Stimulated activated CD4-positive, alpha-beta T cell treated with anti-CD3 and anti-CD28 coated beads, Interleukin-1b, Interleukin-23, amount 100 ng/mL, for 48 hours (primary cell): ENCODE measurements at places on chromosomes 2 and 18.

DNA sequence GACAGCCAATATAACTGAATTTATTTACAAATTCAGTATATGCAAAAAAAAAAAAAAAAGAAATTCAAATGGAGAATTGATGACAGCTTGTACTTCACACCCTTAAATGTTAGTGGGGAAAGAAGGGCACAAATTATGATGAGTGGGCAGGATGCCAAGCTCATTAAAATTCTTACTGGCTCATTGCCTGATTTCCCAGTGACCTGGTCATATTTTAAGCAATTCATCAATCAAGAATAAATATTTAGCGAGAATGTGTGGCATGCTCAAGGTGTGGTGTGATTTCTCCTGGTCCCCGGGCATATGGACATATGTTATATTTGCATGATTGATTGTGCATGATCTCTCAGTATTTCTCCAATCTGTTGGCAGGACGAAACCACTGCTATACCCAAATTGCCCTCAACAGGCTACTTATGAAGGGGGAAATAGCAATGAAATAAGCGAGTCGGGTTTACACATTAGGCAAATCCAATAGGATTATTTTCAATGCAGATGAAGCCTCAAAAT, 883.0 kb downstream of the LRRTM4 start:
- no peak for DNase-seq

DNA sequence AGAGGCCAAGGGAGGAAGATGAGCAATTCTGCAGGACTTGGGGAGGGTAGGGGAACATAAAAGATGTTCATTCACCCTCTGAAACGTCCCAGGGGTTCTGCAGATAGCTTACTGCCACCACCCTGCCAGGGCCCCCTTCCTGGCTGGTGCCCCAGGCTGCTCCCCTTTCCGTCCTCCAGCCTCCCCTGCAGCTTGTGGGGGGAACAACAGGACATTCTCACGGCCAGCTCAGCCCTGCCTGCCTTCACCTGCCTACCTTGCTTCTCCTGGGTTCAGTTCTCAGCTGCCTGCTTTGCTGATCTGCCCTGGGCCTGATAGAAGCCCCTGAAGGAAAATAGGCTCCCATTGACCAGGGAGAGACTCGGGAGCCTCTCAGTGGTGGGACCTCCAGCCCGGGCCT, 251.1 kb downstream of the CELF4 start:
- no peak for DNase-seq

DNA sequence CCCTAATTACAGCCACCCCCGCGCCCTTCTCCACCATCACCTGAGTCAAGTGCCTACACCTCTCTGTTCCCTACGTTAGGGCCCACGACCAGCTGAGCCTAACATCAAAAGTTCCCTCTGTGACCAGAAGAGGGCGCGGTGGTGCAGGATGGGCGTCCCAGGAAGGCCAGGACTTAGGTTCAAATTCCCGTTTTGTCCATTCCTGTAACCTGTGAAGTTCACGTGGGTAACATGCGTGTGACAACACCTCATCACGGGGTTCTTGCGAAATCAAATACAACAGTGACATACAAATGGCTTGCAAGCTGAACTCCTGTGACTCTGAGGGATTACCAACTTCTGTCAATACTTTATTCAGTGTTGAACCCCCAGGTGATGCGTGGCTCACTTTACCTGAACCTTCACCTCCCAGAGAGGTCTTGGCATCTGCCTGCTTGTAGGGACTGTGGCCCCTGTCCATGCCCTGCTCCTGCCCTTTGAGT, 207.9 kb downstream of the ARL4C start:
- DNase-seq: peak; percentile 70

DNA sequence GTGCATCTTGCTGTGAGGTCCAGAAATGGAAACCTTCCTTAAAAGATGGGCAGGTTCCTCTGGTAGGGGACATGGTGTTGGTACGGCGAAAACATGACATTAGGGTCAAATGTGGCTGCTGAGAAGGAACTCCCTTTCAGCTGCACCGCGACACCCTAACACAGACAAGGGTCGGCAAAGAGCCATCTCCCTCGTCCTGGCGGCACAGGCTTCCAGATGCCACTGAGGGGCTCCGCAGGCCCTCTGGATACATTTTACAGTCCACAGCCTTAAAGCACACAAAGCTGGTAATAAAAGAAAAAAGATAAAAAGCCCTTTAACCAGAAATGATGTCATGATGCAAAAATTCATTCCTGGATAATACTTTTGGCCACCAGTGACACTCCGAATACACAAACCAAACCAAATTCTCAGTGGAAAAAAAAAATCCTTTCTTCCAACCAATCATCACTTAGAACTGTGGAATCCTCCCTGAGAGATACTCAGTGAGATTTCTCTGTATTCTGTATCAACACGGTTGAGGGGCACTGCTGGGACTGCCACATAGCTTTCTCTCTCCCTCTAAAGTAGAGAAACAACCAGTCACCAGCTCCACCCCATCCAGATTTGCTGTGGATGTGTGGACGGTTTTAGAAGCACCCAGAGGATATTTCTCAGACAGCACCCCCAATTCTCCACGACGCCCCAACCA, 174.8 kb downstream of the HDAC4 start:
- DNase-seq: no peak

DNA sequence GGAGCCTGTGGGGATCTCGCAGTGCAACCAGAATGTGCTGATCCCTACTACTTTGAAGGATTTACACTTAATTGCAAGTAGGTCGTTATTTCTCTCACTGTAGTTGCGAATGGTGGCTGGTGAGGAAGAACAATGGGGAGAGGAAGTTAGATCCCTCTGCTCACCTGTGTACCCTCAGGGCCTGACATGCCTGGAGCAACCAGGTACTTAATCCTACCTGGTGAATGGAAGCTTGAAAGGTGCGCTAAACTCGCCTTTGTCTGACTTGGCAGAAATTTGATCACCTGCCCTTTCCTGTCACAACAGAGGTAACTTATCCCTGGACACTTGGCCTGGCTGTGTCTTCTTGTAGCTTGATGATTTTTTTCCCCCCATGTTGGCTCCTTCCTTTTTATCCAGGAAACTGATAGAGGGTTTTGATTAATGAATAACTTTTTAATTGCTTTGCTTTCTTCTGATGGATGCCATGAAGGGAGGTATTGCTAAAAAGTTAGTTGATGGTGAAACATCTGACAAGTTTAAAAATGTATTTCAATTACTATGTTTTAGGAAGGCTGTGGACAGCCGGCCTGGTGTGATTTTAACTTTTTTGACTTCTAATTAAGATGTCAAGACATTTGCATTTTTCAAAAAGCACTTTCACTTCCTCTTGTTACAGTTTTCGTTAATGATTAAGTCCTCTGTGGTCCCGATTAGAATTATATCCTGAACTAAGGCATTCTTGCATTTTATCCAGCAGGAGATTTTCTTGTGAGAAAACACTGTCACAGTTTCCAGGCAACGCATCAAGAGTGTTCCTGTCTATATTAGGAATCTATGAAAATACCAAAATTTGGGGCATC, 9.2 kb downstream of the SGPP2 start:
- no peak for DNase-seq

GRCh38 chr2:122028371-122029100, 273.1 kb downstream of the TSN start:
- no peak for DNase-seq

DNA sequence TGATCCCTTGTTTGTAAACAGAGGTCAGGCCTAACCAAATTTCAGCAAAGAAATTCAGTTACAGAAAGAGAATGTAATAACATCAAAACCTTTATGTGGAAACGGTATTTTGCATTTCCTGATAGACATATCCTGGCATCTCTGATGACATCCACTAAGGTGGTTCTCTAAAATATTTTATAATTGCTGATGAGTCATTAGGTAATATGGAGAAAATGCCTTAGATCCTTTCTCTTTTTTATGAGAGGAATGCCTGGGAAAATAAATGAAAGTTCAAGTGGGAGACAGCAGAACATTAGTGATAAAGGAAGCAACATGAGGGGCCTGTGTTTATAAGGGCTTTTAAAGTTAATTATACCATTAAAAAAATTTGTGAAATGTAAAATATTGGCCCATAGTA, 72.6 kb downstream of the PLCL1 start:
- DNase-seq: no peak

DNA sequence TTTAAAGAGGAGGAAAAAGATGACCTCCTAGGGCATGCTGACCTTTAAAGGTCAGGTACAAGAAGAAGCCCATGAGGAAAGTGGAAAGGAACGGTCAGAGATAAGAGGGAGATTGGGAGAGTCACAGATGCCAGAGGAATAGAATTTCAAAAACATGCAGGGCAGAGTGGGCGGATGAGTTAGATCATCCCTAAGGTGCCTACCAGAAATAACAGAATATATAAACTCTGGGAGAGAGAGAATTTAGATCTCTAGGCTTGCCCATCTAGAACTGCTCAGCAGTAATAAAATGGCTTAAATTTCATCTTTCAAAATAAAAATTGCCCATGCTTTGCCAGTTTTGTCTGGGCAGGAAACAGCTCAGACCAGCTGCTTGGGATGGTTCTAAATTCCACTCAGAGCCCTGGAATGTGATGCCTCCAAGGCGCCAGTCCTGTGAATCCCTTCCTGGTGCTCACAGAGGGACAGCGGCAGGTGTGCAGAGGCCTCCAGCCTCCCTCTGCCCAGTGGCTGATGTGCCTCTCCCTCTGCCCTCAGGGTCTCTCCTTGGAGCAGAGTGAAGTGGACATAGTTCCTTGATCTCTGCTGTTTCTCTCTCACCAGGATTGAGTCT, 130.9 kb downstream of the ANTXR1 start:
- no peak for DNase-seq

DNA sequence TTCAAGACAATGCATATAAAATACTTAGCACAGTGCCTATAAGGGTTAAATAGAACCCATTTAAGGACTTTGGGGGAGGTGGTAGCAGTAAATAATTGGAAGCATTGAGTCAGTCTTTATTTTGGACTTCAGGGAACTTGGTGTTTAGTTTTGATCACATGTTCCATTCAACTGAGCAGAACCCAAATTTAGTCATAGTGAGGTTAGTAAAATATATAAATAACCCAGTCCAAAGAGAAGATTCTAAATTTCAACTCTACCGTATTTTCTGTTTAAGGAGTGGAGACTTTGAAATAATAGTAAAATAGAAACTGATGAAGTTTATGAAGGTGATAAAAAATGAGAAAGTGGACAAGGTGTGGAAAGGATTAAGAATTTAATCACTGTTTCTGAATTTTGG, 19.7 kb downstream of the TWSG1 start:
- DNase-seq: no peak

- no peak for DNase-seq
Measured at GRCh38 chr2:112777036-112777435, 7.3 kb downstream of the IL1A start.

GRCh38 chr18:297936-298335, 30.1 kb upstream of the THOC1 start:
- no peak for DNase-seq

- DNase-seq: no peak
Measured at GRCh38 chr2:18836436-18836835, 247.1 kb upstream of the NT5C1B start.
